ENCODE measurements at places on chromosomes 11 and 22.

- DNase-seq = no peak
Measured at GRCh38 chr22:45698094-45698493, 26.5 kb downstream of the ATXN10 start.

GRCh38 chr11:123100379-123101085 is 38.6 kb upstream of the HSPA8 start:
- DNase-seq = no peak

GRCh38 chr11:9148035-9148434 is 56.6 kb upstream of the SCUBE2 start:
- DNase-seq = no peak

- peak; percentile 37 for DNase-seq
Measured at GRCh38 chr11:107590460-107591377, at the start of gene ELMOD1. Gene ELMOD1, plus strand, starts transcription at chr11:107591147. Its CDS starts 27,043 bp downstream, at chr11:107618190.

DNA sequence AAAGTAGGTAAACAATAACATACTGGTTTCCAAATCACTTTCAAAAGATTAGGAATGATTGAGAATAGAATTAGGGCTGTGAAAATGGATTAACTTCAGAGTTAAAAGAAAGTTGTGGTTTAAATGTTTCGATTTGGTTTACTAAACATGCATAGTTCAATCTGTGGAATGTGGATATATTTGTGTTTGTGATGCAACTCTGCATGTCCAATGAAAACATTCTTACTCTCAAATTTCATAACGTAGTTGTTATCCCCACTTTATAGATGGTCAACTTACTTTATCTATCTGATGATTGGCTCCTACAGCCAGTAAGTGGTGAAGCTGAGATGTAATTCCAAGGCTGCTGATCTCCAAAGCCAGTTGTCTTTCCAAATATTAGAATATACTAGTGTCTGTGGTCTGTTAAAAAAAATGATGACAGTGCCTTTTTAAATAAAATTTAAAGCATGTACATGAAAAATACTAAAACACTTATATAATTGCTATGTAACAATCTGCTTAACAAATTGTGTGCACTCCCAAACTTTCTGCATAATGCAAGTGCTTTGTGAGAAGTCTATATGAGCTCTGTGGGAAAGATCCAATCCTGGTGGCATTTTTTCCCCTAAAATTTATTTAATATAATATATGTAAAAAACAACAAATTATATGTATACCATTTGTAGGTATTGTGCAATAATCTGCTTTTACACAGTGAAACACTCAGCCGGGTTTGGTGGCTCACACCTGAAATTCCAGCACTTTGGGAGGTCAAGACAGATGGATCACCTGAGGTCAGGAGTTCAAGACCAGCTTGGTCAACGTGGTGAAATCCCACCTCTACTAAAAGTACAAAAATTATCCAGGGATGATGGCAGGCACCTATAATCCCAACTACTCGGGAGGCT is 9.7 kb upstream of the SIK3 start:
- DNase-seq = no peak

DNA sequence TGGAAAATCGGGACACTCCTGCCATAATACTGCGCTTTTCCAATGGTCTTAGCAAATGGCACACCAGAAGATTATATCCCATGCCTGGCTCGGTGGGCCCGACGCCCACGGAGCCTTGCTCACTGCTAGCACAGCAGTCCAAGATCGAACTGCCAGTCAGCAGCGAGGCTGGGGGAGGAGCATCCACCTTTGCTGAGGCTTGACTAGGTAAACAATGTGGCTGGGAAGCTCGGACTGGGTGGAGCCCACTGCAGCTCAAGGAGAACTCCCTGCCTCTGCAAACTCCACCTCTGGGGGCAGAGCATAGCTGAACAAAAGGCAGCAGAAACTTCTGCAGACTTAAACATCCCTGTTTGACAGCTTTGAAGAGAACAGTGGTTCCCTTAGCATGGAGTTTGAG is 15.6 kb downstream of the PTH start:
- DNase-seq = no peak

- no peak for DNase-seq
Measured at GRCh38 chr22:23531966-23532705, 48.0 kb downstream of the IGLL1 start.

- DNase-seq = no peak
Measured at GRCh38 chr11:72553706-72554105, 119.4 kb upstream of the CLPB start.

GRCh38 chr11:132062031-132062430 is 691.6 kb downstream of the NTM start:
- DNase-seq = no peak

- DNase-seq = no peak
Measured at GRCh38 chr11:72398058-72398758, 36.1 kb downstream of the CLPB start.

GRCh38 chr22:25475257-25476022 is 89.0 kb upstream of the GRK3 start:
- no peak for DNase-seq

- DNase-seq = no peak
Measured at GRCh38 chr22:26912655-26913345, 255.4 kb downstream of the MIAT start.

GRCh38 chr22:36881504-36882245 is 20.9 kb downstream of the NCF4 start:
- DNase-seq = no peak

GRCh38 chr11:86524620-86525352 is 147.6 kb downstream of the ME3 start:
- DNase-seq = no peak

- DNase-seq = no peak
Measured at GRCh38 chr11:63554877-63555223, 8.3 kb downstream of the PLAAT2 start.

GRCh38 chr22:46432164-46433068 is 96.9 kb downstream of the TRMU start:
- peak; percentile 2 for DNase-seq

- DNase-seq = no peak
Measured at GRCh38 chr11:32843544-32843943, 13.8 kb downstream of the PRRG4 start.

DNA sequence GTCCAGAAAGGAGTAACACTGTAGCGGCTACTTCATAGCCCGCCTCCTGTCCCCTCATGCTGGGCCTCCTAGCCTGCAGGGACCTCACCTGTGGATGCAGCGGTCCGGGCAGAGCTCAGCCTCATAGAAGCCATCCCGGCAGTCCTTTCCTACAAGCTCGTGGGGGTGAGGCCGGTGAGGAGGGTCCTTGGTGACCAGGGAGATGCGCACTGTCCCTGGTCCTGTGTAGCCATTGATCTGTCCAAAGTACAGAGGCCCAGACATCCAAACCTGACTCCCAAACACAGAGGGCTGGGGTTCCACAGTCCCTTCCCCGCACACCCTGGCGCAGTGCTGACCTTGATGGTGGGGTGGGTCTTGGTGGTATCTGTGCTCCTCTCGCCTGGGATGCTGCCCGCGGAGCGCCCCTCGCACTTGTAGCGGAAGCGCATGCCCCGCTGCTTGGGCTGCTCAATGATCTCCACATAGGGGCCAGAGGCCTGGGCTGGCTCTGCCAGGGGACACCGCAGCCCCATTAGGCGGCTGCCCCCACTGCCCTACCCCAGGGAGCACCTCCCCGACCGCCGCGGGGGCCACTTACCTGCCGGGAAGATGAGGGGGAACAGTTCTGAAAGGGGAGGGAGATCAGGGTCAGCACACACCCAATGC is 993 bp downstream of the RELA start:
- no peak for DNase-seq

All from stimulated activated CD4-positive, alpha-beta T cell treated with anti-CD3 and anti-CD28 coated beads, TNF-alpha, amount 100 ng/mL, for 24 hours (primary cell).